ENCODE measurements at places on chromosomes 6 and 20.

DNA sequence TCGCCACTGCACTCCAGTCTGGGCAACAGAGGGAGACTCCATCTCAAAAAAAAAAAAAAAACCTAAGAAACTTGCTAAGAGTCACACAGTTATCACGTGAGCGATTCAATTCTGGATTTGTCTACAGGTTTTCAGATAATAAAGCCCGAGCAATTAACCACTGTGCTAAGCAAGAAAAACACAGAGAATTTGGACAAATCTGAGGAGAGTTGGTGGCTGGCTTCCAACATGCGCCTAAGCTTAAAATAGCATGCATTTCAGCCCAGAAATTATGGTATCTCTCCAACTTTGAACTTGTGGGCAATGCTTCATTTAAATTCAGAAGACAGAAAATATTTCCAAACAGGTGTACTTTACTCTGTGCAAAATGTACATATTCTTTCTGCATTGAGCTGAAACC, 232.9 kb downstream of the TSHZ2 start:
- no peak for DNase-seq

DNA sequence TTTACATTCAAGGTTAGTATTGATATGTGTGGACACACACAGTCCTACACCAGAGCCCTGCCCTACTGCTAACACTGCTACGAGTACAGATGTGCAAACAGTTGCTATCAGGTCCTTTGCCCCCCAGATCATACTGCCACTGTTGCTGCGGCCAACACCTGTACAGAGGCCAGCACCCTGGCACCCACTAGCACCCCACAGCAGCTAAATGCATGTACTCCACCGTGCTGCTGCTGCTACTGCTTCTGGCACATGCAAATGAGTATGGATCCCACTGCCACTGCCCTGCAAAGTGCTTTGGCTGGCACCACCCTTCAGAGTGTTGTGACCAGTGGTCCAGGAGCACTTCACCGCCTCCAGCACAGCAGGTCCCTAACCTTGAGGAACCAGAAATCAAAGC, 621.9 kb downstream of the GRIK2 start:
- no peak for DNase-seq

DNA sequence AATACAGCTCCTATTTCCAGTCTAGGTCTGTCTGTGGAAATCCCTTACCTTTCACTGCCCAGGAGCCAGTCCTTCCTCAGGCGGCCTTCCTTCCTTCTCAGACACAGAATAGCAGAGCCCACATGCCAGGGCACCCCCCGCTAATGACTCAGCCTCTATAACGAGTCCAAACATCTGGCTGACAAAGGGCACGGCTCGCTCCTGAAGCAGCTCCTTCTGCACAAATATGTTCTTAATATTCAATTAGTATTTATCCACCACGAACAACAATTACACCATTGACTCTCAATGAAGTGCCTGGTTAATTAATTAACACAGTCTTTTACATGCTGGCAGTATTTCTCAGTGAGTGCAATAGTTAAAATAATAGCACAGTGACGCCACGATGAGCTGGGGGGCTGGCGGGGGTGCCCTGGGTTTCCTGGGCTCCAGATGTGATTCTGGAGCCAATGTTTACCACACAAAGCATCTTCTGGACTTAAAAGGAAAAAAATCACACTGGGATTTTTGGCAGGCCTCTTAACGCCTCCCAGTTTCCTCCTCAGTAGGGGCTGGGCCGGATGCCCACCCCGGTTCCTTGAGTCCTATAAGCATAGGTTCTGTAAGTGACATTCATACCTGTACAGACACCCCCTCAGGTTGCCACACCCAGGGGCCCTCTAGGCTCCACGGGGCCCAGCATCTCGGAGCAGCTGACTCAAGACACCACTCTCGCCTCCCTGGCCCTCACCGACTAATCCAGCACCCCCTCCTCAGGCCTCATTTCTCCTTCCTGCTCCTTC, 158.6 kb upstream of the MLN start:
- DNase-seq, result no peak

DNA sequence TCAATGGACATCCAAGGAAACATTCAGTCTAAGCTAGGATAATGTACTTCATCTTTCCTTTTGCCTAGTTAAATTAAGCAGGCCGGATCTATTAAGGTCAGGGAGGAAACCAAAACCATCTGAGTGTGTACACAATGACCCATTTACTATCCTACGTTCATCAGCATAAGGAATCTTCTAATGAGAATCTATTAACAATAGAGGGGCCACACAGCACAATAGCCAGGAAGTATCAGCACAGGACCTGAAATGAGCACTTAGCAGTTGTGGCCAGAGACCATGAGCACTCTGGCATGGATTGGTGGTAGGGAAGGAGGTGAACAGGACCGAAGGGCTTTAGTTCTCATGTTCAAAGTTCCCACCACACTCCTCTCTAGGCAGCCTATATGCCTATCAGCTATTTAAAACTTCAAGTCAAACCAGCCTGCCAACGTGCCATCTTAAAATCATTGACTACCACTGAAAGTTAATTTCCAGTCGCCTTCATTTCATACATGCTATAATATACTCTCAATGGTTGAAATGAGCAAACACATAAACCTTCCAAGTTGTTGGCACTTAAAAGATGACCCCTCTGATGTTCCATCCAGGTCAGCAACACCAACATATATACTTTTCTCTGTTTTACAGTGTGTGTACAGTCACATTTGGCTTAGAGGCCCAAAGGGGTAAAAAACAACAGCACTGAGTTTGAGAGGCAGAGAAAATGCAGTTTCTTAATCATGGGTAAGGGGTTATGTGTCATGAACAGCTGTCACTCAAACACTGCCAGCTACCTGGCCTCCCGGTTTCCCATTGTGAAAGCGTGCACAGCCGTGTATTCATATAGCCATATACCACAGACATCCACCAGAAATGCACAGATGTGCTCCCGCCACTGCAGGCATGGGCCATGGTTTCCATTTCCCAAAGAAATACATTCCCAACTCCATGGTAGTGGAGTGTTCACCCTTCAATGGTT, 184.3 kb downstream of the TBXT start:
- DNase-seq, result no peak

DNA sequence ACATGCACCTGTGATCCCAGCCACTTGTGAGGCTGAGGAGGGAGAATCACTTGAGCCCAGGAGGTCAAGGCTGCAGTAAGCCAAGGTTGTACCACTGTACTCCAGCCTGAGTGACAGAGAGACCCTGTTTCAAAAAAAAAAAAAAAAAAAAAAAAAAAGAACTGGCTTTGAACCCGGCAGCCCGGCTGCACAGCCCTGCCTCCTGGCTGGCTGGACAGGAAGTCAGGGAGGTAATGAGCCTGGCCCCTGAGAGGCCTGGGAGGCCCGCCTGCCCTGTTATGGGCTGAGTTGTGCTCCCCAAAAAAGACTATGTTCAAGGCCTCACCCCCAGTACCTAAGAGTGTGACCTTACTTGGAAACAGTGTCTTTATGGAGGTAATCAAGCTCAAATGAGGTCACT, 65.6 kb downstream of the ABHD12 start:
- DNase-seq, result no peak

DNA sequence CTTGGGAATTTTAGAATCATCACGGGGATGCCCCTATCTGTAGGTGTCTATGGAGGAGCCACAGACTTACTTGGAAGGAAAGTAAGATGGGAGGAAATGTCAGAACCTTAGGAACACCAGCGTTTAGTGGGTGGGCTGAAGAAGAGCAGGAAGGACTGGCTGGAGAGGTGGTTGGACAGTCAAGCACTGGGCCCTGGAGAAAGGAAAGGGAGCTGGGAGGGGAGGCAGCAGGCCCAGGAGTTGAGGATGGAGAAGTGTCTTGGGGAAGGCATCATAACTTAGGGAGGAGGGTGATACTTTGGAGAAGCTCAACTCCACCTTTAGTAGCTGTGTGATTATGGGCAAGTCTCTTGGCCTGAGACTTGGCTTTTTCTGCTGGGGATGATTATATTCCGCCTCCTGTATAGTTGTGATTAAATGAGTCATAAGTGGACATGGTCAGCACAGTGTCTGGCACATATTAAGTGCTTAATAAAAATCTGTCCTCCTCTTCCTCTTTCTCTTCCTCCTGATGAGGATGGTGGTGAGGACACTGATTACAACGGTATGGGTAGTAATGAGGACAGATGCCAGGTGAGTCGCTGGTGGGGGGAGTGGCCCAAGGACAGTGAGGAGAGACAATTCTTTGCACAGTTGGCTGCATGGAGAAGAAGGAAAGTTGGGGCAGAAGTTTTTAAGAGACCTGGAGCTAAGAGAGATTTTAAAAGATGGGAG, 125.7 kb downstream of the TOX2 start:
- DNase-seq, result no peak

DNA sequence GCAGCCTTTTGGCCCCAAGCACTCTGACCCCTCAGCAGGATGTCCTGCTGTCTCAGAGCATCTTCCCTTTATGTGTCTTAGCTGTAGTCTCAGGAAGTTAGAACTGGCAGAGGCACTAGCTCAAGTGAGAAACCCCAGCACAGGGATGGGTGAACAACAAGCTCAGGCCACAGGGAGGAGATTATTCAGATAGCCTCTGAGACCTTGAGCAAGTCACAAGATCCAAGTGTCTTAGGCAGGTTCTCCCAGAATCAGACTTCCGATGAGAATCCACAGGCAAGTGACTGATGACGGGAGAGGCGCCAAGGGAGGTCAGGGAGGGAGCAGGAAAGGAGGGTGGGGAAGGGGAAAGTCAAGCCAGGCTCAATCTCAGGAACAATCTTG, 13.0 kb upstream of the SYNDIG1 start:
- no peak for DNase-seq

- no peak for DNase-seq
These were observed 84.6 kb upstream of the JAG1 start for GRCh38 chr20:10758446-10758845.

- no peak for DNase-seq
These were observed 25.0 kb downstream of the MC3R start for GRCh38 chr20:56273491-56273890.

DNA sequence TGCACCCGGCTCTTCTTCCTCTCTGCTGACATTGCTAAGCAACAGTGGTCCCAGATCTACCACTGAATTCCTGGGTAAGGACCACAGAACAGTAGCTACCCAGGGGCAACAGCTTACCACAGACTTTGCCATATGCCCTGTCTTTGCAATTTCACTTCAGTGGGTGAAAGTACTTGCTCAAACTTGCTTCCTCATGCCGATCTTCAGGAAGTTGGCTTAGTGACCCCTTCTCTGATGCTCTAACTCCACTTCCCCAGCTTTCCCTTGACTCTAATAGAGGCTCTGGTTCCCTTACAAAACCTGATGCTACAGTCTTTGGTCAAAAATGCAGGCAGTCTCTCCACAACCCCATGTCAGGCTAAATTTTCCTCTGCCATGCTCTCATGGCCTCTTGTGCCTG, 3.3 kb upstream of the TAAR5 start:
- DNase-seq, result no peak

DNA sequence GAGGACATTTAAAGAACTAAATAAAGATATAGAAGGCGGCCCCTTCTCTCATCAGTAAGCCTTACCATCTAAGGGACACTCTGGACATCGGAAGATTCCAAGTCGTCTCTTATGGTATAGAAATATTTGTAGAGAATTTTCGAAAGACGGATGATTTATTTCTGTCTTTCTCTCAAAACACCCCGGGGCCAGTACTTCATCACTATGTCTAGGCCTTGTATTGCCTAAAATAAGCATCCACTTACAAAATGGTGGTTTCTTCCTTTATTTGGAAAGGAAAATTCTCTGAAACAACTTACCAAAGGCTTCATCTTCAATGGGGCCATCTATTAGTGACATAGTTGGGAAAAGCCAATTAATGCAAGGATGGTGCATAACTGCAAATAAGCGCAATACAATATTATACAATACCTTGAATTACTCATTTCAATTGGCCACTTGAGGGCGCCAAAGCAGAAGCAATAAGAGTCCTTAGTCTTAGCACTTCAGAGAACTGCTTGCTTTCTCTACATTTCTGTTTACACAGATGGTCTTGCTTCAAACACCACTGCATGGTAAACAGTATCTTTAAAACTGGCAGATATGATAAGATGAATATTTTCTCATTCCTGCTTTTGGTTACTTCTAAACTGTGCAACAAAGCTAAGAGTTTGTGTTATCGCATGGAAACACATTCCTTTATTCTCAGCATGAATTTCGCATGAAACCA, 113.2 kb downstream of the VIP start:
- peak; percentile 9 for DNase-seq

DNA sequence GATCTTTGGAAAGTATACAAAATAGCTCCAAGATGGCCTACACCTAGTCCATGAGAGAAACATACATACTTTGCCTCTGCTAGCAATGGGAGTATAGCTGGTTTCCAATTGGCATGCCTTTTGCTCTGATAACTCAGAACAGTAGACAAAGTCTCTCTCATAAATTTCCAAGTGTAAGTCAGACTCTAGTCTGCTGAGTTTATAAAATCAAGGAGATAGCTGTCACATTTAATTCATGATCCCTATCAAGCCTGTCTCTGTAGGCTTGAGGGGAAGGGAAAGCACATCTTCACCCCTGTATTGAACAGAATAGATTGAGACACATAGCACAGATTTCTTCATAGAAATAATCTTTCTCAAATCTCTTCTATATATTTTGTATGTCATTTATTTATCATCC, 87.8 kb upstream of the HTR1B start:
- no peak for DNase-seq

- no peak for DNase-seq
These were observed 37.0 kb upstream of the IGF2R start for GRCh38 chr6:159931846-159932245.

DNA sequence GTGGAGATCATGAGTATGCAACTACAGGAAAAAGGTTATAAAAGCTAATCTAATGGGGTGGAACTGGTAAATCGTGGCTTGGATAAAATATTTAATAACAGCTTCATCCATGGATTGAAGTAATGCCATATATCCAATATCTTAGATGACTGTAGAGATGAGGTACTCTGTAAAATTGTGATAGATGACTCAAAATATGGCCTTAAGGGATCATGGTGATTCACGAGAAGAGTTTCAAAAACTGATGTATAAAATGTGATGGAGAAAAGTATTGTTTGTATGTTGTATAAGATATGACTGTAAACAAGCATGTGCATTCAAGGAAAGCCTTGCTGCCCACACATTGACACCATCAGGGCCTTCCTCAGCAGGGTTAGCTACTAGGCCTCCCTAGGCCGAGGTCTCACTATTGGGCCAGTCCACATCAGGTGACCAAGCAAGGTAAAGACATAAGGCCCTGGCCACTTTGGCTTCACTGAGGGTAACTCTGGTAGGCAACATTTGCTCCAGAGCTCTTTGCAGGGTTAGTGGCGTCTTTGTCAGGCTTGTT, 17.7 kb upstream of the CCN6 start:
- no peak for DNase-seq

DNA sequence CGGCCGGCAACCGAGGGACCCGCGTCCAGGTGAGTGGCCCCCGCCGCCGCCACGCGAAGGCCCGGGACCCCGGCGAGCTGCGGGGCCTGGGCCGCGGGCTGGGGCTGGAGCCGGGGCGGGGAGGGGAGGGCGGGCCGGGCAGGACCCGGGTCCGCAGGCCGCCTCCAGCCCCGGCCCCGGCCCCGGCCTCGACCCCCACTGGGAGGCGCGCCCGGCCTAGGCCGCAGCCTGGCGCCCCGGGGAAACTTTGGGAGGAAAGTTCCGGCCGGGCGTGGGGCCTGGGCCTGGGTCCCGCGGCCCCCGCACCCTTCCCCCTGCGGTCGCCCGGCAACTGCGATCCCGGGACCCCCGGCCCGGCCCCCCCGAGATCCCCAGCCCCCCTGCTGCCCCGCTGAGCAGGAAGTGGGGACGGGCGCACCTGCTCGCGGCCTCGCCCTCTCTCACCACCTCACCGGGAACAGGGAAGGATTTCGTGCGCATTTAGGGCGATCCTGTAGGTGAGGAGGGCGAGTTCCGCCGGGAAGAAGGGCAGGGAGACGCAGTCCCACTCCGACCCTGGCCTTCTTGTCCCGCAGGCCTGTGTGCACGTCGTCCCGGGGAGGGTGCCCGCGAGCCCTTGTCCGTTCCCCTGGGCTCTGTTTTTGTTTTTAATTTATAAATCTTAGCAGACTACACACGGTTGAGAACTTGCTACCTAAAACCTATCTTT, 402 bp downstream of the OSBPL2 start:
- no peak for DNase-seq

Measured in amygdala (tissue), 56 donors.